ENCODE measurements at places on chromosomes 11 and 22.

GRCh38 chr11:60982184-60982583, 10.7 kb downstream of the CD6 start:
- DNase-seq, result no peak

DNA sequence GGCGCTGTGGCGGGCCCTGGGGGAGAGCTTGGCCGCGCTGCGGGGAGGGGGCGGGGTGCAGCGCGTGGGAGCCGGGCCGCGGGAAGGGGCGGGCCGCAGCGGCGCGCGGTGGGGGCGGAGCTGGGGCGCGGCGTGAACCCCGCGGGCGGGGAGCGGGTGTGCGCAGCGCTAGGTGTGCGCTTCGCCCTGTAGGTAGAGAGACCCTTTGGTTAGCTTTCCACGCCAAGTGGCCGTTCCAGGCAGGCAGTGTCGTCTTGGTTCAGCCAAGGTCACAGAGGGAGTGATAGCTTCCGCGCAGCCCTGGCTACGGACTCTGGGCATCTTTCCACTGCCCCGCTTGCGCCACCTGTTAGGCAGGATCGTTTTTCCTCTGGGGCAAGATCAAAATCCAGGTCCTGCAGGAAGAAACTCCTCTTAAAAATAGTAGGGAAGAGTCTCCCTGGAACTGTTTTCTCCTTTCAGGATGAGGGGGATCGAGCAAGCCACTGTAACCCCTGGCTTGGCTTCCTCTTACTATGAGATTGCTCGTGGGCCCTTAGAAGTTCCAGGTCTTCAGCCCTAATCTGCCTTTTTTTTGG, 434 bp downstream of the BANF1 start:
- DNase-seq, result no peak

DNA sequence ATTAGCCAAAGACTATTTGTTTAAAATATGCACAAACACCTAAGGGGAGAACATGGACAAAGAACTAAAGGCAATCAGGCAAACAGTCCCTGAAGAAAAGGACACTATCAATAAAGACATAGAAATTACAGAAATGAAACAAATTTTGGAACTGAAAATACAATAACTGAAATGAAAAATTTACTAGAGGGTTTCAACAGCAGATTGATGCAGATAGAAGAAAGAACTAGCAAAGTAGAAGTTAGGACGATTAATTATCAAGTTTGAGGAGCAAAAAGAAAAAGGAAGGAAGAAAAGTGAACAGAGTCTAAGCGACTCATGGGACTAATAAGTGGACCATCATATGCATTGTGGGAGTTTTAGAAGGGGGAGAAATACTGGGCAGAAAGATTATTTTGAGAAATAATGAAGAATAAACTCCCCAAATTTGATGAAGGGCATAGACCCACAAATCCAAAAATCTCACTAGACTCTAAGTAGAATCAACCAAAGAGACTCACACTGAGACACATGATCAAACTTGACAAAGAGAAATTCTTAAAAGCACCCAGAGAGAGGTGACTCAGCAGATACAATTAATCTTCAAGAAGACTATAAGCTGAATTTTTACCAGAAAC, 62.9 kb downstream of the JAM3 start:
- DNase-seq, result no peak

DNA sequence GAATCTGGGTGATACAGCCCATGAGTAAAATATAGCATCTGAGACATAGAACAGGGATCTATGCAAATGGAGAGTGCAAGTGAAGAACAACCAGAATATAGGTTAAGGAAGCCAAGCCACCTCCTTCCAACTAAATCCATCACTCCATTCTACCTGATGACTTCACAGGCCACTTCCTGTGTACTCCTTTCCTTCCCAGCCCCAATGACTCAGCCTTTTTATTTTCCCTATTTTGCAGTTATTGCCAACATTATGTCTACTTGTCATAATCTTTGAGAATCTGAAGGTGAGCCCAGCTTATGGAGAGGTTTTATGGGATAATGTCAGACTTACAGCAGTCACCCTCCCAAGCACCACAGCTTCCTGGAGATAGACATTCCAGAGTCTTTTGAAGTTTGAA, 1.4 kb upstream of the OR52M1 start:
- DNase-seq, result no peak

DNA sequence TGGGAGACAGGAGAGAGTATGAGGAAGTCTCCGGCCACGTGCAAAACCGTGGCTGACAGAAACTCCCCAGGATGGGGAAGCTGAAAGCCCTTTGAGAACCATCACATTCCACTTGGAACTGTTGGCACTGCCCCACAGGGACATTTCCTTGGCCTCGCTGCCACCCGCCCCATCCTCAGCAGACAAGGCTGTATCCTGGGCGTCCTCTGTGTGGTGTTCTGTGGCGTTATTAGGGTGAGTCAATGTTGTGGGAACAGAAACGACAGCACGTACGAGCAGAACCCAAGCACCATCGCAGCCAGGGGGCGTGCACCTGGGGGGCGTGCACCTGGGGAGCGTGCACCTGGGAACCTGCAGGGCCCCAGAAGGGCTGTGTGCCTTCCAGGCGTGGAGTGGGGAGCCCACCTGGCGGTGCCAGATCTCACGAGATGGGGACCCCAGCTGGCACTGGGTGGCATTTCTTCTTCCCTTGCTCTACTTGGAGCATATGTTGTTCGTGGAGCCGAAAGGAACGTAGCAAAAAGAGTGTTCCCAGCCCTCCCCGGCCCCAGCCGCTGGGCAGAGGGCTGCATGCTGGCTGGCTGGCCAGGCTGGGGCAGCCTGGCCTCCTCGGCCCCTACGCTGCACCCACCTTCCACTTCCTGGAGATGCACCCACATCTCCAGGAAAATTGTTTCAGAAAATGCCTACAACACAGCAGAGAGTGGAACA, 35.4 kb downstream of the NFAM1 start:
- DNase-seq, result no peak

DNA sequence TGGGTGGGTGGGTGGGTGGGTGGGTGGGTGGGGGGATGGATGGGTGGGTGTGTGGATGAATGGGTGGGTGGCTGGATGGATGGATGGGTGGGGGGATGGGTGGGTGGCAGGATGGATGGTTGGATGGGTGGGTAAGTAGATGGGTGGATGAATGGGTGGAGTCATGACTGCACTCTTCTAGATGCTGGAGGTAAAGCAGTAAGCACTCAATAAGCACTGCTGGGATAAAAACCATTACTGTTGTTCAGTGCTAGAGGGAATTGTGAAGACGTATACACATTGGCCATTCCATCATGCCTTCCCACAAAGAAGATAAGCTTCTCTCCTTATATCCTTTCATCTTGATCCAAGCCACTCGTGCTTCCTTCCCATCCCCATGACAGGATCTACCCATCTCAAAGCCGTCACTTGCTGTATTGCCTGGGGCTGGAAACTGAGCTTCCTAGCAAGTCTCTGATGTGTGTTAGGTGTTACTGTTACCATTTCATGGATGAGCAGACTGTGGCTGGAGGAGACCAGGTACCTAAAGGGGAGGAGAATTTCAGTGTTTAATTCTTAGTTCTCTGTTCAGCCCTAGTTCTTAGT, 74.8 kb downstream of the MICAL2 start:
- DNase-seq, result no peak

- DNase-seq, result no peak
These were observed 122.2 kb downstream of the APOL5 start for GRCh38 chr22:35839841-35840301.

GRCh38 chr22:41057076-41057475, 35.3 kb upstream of the EP300 start:
- DNase-seq, result no peak

GRCh38 chr22:44689173-44689572, 12.8 kb upstream of the PRR5 start:
- no peak for DNase-seq

Data from NB4 (cell line).